ENCODE measurements at places on chromosomes 12 and 14. TPM values are rescaled to one million over a fixed set of nuclear protein-coding genes. Genes with fewer than 3 reads are reported as not detected.

GRCh38 chr12:72610854-72611358 lies 338.7 kb downstream of the TRHDE start:
- no peak for DNase-seq

DNA sequence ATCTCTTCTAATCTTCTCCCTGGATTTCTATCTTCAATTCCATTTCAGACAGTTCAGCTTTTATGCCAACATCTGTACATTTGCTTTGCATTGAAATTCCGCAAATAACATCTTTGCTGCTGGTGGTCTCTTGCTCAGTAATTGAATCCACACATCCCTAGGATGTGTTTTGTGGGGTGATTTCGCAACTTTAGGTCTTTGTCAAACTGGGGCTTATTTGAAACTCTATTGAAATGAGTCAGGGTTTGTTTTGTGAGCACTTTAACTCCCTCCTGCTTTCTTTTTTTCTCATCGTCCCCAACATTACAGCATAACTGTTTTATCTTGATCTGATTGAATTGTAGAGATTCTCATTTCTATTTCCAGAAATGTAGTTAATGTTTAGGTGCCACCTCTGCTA lies 404.3 kb downstream of the NPAS3 start:
- no peak for DNase-seq

DNA sequence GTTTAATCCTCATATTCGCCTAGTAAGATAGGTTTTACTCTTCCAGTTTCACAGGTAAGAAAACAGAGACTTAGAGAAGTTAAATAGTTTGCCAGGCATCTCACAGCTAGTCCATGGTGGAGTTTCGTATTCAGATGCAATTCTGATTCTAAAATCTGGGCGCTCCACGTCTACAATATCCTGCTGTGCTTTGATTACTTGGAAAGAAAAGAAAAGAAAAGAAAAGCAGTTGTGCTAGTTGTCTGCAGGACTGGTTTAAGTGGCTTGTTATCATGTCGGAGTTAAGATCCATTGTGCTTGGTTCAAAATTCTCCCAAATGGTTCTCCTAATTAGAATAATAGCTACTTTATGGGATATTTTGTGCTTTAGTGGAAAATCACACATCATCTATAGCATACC lies 18.6 kb downstream of the AKAP3 start:
- DNase-seq = no peak

DNA sequence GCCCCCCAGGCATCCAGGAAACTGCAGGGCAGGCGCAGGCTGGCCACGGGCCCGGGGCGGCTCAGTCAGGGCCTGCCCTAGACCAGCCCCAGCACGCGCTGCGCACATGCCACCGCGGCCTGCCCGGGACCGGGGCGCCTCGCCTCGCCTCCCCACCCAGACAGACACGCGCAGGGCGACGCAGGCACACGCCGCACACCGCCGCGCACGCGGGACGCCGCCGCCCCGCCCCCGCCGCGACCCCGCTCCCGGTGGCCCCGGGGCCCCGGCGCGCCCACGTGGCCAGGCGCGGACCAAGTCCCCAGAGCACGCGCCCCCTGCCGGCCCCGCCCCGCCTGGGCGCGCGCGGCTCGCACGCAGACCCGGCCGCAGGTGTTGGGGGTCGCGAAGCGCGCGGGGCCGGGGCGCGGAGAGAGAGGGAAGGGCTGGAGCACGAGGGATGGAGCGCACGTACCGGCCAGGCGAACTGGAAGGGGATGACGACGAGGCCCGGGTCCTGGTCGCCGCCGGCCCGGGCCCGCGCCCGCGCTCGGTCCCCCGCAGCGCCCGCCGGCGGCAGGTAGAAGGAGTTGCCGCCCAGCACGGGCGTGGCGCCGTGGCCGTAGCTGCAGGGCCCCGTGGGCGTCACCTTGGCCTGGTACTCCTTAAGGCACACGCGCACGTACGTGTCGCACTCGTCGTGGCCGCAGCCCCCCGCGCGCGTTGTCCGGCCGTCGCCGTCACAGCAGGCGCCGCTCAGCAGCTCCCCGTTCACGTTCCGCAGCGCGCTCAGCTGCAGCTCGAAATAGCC lies 1.1 kb downstream of the JAG2 start:
- DNase-seq = no peak

DNA sequence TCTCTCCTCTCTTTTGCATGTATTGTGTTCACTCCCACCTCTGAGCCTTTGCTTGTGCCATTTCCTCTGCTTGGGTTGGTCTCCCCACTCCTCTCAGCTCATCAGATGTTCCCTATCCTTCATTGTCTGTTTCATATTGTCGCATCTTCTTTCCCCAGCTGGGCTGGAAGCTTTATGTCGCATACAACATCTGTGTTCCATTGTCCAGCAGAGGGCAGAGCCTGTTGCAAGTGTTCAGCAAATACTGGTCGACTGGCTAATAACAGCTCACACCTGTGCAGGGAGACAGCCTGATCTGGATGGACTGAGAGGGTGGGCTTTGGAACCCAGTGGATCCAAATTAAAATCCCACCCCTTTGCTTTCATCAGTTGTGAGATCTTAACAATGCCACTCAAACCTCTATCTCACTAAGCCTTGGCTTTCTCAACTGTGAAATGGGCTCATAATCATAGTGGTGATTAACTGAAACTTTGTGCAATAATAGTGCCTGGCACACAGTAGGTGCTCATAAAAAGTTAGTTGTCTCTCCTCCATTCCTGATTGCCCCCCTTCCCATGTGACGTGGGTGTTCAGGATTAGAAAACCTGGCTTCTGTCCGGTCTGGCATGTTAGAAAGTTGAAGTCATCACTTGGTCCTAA lies 75.8 kb downstream of the RIN3 start:
- DNase-seq = no peak

DNA sequence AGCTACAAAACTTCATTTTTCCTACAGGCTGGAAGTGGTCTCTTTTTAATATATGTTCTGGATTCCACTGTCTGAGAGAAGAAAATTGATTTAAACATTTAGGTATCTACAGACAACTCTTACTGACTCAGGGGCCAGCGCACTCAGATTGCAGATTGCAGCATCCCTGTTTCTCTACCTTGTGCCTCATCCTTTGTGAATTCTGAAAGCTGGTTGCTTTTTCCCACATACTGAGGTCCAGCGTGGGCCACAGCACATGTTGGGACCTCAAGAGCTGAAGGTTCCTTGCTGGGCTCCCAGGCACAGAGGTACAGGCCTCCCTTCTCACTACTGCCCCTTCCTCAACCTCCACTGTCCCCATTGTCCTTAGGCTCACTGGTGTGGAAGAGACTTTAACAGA lies 101.7 kb upstream of the CCDC175 start:
- DNase-seq = no peak

GRCh38 chr14:20516921-20517320 lies 11.6 kb downstream of the RNASE10 start:
- DNase-seq = no peak

The LRIG3 gene
- 25.5 TPM for total RNA-seq

The INHBC gene
- total RNA-seq = not detected

The MMP19 gene
- 1.2 TPM for total RNA-seq

The RTL1 gene
- total RNA-seq = not detected
